ENCODE measurements at places on chromosomes 2 and 18.

- no peak for DNase-seq
These were observed 68.3 kb upstream of the OTOS start for GRCh38 chr2:240208631-240209211.

DNA sequence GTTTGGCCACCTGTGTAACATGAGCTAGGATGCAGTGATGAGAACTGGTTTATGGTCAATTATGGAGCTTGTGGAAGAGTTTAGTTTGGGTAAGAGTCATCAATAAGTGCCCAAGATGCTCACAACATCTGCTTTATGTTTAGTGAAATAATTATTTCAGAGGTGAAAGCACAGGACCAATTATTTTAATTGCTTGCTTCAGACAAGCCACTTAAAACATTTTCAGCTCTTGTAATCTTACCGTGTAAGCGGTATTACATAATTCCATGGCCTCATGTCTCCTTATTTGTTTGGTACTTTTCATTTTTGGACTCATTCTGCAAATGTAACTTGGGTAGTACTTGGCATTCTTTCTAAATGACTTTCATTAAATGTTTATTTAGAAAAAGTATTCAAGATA, 5.4 kb downstream of the B3GNT2 start:
- no peak for DNase-seq

DNA sequence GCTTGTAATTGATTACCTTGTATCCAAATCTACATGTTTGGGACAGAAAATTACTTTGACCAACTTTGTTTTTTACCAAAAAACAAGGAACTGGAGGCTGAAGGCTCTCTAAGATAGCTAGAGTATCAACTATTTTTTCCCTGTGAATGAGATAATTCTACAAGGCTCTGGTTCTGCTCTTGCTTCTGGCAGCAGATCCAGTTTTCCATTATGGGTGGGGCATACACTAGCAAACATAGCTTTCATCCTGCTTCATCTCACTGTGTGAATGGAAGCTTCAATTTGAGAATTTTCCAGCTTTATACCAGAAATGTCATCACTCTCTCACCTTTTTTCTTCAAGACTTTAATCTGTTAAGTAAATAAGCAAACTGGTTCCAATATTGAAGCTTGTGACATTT, 249.7 kb downstream of the RPRM start:
- DNase-seq = no peak

DNA sequence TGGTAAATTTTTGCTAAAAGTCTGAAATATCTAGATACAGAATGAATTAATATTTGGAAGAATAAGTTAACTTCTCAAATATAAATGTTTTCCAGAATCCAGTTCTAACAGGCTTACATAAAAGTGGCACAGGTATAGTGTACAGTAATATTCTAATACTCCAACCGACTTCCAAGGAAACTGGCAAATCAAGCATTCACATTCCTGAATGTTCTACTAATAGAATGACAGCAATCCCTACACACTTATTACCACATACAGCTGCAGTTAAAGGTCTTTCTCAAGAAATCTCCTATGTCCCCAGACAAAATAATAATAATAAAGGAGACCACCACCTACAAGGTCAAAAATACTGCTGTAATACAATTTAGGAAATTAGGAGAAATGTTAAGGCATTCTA, 31.9 kb downstream of the TMEM131 start:
- no peak for DNase-seq

- no peak for DNase-seq
These were observed 24.1 kb downstream of the DNAJC27 start for GRCh38 chr2:24947561-24948157.

DNA sequence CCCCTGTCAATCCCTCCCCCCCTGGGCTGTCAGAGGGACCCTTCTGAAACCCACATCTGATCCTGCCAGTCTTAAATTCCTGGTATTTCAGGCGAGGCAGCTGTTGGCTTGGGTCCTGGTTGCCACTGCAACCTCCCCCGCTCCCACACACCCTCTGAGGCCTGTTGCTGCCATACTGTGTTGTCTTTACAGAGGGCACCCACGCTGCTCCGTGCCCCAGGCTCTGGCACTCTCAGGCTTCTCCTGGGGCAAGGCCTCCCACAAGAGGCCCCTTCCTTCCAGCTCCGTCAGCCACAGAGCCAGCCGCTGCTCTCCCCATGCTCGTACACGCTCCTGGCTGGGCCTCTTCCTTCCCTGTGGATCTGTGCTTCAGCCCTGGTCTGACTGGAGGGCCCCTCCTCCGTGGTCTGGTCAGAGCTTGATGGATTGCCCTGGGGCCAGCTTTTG, 8.6 kb downstream of the CABLES1 start:
- no peak for DNase-seq

- no peak for DNase-seq
These were observed 19.8 kb upstream of the MGAT4A start for GRCh38 chr2:98750593-98751282.

DNA sequence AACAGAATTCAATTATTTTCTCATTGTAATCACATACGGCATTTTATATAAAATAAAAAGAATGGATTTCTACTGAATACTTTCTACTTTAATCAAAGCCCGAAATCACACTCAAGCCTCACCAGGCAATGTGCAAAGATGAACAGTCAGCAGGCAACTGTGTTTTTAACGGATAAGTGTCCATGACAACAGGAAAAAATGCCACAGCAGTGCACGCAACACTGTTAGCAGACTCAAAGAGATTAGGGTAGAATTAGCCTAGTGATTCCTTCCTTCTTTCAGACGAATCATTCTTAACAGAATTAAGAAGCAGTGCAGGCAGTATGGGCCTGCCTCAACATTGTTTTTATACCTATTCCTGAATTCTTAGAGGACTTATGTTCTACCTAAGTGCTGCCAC, 135.6 kb downstream of the CDH2 start:
- DNase-seq = no peak

DNA sequence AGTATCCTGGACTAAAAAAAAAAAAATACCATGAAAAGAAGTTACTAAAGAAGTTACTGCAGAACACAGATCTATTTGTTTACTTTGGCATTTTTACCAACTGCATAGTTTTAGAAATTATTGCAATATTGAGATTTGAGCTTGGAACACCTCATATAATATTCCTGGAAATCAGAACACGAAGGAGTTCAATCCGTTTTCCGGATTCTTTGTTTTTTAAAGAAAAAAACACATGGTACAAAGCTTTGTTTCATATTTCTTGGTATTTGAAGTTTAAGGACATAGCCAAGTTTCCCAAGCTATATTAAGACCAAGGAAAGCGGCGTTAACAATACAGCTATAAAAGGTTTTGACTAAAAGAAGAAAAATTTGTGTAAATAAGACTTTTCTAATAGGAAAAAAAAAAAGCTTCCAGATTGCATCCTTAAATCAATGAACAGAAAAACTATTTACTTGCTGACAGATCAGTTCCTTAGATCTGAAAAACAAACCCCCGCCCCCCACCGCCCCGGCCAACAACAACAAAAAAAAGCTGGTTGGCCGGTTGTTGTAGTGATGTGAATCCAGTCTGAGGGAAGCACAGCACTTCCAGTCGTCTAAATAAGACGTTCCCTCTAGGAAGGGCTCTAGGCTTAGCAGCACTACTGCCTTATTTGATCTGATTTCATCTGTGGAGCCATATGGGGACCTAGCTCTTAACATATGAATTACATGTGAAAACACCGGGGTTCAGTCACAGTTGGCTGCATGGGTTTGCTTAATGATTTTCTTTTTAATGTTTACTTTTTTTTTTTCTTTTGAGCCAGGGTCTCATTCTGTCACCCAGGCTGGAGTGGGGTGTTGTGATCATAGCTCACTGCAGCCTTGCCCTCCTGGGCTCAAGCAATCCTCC, 2.5 kb upstream of the RHOB start:
- no peak for DNase-seq

GRCh38 chr2:239444626-239445577, 44.1 kb upstream of the HDAC4 start:
- DNase-seq = no peak

DNA sequence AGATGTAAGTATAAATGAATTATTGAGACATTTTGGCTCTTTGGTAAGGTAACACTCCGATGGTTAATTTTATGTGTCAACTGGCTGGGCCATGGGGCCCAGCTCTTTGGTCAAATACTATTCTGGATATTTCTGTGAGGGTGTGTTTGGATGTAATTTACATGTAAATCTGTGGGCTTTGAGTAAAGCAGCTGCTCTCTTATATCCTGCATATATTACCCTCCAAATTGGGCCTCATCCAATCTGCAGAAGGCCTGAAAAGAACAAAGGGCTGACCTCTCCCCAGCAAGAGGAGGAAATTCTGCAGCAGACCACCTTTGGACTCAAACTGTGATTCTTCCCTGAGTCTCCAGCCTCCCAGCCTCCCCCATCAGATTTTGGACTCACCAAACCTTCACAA, 464.1 kb downstream of the PLCL1 start:
- DNase-seq = no peak

DNA sequence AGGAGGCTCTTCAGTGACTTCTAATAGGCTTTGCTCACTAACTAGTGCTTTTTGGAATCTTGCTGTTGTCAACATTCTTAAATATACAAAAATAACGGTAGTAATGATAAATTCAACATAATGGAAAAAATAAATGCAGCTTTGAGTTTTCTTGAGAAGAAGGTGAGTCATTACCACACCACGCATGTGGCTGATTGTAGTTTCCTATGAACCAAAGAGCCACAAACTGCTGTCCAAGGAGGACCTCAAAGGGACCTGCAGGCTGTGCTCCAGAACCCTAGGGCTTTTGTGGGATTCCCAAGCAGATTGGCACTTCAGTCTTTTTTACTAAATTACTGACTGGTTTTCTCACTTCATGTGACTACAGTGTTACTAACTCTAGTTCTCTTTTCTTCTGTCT, 66.7 kb downstream of the TPGS2 start:
- no peak for DNase-seq

- no peak for DNase-seq
These were observed 19.2 kb upstream of the TANK start for GRCh38 chr2:161141033-161141432.

- DNase-seq = no peak
These were observed 15.1 kb downstream of the CYRIA start for GRCh38 chr2:16650287-16651249.

DNA sequence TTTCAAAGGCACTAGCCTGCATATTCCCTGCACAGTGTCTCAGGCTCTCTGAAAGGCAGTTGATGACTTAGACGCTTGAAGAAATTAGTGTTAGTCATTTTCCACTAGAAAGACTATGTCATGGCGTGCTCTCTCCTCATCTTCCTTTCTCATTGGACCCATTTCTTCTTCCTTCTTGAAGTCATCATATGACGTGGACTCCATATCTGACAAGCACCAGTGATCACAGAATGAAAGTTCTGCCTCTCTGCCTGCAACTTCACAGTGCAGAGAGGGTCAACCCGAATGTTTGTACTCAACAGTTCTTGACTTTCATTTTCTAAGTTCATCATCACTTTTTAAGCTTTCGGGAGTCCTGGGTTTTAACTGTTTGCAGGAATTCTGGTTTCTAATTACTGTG, 63.7 kb upstream of the CYRIA start:
- no peak for DNase-seq

- DNase-seq = no peak
These were observed 228.3 kb downstream of the TWIST2 start for GRCh38 chr2:239075918-239076758.

GRCh38 chr18:23355206-23355605, 97.9 kb upstream of the RIOK3 start:
- DNase-seq = no peak

GRCh38 chr2:23528690-23529089, 143.7 kb downstream of the KLHL29 start:
- no peak for DNase-seq

DNA sequence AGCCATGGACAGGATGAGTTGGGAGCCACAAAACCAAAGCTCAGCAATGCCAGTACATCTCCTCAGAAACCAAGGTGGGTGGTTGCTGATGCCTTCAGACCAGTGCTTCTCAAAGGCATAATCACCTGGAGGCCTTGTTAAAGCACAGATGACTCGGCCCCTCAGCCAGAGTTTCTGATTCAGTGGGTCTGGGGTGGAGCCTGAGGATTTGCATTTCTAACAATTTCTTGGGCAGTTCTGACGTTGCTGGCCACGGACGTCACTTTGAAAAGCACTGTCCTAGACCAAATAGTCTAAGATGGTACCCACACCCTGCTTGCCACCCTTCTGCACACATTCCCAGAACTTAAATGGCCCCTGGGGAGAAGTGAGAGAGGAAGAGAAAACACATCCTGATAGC, 24.1 kb upstream of the CDH2 start:
- no peak for DNase-seq

GRCh38 chr2:55269645-55269990, 587 bp upstream of the MTIF2 start:
- no peak for DNase-seq

DNA sequence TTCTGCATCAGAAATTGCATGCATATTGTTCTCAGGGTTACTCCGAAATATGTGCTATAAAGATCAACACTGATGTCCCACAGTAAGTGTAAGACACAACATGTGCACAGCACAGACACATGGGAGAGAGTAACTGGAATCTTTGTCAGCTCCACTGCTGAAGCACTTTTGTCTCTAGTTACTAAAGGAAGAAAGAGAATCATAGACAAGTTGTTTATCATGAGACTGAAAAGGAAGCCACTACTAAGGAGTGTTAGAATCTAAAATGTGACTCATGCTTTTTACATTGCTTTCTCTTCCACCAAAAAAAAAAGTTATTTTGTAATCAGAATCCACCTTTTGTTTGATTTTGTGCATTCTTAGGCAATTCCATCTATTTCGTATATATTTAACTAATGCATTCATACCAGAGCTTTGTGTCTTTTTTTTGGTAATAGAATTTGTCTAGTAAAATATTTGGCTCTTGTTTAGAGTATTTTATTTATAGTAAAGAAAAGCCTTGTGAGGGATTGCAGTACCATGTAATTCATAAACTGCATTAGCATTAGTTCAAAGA, 502.4 kb downstream of the FBXO15 start:
- DNase-seq = no peak

- DNase-seq = no peak
These were observed 3.5 kb downstream of the GPR75 start for GRCh38 chr2:53856272-53856671.

DNA sequence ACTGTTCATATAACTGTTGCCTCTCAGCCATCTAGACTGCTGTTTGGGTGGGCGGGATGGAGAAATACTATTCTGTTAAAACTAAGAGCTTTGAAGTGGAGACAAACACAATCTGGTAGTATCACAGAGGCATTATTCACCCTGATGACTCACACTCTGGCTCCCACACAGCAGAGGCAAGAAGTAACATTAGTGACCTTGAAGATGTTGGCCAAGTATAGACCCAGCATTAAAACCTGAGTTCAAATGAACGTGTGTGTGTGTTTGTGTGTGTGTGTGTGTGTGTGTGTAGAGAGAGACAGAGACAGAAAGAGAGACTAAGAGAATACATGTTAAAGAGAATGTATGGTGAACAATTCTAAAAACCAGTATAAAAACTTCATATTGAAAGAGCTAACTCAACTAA, 22.5 kb upstream of the ACVR1 start:
- no peak for DNase-seq

All from stimulated activated CD8-positive, alpha-beta memory T cell treated with anti-CD3 and anti-CD28 coated beads, Interleukin-15, amount 100 ng/mL, for 24 hours (primary cell).